ENCODE measurements at places on chromosomes 3 and 15.

DNA sequence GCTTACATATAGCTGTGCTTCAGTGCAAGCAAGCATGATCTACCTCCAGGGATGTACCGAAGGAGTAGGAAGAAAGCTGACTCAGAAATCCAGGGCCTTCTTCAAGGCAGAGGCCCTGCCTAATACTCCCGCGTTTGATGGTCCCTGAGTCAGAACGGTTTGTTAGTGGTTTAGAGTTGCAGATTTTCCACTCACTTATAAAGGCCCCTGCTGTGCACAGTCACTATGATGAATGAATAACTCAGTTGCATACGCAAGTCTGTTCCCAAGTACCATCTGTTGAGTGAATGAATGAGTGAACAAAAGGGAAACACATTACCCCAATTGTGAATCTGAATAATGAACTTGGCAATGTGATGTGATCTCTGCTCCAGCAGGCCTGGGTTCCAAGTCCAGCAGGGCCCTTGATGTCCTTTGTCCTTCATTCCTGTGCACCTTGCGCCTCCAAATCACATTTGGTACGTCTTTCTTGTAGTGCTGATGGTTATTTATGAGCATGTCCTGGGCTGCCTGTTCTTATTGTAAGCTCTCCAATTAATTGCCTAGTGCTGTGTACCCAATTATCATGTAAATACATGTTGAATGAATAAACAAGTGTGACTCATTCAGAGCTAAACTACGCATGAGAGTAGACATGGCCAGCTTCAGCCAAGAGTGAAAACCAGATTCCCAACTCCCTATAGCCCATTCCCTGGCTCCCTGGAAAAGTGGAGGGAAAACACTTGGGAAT is 85.3 kb upstream of the LIMD1 start:
- DNase-seq, result no peak

DNA sequence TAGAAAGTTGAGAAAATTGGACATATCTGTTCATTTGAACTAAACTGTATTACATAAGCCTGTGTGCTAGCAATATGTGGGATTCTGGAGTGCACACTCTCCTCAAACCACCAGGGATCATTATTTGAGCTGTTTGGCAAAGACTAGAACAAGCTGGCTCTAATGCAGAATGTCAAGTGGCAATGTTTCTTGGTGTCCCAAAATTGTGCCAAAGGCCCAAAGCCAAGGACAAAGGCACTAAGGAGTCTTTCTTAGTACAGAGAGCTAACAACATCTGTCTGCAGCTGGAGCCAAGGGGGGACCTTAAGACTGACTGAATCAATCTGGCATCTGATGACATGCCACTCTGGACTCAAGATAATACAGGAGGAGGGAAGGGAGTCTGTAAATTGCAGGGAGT is 76.7 kb upstream of the STRIT1 start:
- DNase-seq, result no peak

DNA sequence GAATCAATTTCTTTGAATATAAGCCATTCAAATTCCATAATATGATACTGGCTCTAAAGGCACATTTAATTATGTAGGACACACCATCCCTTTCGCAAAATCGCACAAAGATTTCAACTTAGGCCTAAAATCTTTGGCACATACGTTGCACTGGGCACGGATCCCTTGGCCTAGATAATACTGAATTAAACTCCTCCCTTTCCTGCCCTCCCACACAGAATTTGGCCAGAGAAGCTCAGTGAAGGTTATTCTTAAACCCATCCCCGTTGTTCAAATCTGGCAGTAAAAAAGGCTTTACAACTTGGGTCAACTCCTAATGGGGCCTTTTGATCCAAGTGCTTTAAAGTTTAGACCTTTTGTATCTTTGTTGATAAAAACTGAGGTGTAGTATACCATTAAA is 247.2 kb downstream of the PTPRG start:
- no peak for DNase-seq

- DNase-seq, result no peak
These were observed 128.3 kb downstream of the SMAD6 start for GRCh38 chr15:66830358-66830757.

- DNase-seq, result no peak
These were observed 16.0 kb upstream of the KLF15 start for GRCh38 chr3:126373146-126373613.

DNA sequence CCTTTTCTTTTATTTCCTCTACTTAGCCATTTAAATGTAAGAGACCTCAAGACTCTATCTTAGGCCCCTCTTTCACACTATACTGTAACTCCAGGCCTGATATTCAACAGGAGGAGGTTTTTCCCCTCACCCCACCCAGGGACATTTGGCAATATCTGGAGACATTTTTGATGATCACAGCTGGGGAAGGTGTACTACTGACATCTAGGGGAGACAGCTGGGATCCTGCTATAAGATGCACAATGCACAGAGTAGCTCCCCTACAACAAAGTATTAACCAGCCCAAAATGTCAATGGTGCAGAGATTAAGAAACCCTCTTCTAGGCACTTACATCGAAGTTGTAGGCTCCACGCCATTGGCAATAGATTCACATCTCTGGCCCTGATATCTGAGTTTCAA is 517.5 kb upstream of the UBE2E2 start:
- DNase-seq, result no peak

DNA sequence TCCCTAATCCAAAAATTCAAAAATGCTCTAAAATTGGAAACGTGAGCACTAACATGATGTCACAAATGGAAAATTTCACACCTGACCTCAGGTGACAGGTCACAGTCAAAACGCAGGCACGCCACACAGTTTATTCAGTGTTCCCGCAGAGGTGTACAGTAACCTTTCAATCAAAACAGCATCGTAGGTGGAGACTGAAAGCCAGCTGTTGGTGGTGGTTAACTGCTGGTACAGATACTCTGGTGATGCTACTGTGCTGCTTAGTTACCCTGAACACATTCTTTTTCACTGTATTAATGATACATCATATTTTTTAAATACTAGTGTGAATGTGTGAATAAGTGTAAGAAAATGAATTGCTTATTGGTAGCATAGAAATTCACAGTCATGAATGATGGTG is 23.8 kb downstream of the RAB11A start:
- DNase-seq, result no peak

DNA sequence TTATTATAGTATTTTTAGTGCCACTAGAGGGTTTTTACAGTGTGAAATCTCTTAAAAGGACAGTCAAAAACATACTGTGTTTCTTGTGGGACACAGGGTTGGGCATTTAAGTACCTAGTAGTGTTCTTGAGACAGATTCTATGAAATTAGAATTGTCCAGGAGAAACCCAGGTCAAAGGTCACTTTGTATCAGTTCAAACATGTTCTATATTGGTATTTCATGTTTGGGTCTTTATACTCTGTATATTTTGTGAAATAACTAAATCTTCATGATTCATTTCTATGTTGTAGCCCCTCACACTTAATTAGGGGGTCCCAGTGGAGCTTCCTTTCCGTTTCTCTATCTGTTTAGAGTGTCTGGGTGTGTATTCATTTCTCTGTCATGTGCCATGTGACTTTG is 171.6 kb downstream of the PTPRG start:
- no peak for DNase-seq

DNA sequence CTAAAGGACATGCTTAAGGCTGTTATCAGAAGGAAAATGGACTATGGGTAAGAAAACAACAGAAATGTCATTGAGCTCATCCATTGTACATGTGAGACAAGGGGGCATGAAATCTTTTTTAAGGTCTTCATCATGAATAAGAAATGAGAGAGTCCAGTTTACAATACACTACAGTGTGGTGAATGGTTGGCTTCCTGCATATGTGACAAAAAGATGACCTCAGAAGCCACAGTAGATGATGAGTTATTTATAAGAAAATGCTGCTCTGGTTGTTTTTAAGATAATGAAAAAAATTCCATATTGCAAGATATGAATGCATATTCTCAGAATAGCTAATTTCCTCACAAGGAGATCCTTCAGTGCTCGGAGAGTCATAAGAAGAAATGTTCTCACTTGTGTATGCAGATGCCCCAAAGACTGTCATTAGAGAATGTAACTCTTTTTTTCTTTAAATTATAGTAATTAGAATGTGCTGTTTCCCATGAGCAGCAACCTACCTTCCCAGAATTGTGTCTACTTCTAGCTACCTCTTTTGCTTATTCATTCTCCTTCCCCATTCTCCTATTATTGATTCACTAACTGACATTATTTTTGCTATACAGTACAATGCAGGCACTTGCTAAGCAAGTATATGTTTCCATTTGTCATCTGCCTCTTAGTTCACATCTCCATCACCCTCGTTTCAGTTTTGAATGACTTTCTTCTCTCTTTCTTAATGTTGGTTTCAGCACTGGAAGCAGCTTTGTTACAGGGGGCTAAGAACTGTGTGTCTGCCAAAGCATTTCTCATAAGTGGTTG is 152.0 kb upstream of the PEX5L start:
- no peak for DNase-seq

DNA sequence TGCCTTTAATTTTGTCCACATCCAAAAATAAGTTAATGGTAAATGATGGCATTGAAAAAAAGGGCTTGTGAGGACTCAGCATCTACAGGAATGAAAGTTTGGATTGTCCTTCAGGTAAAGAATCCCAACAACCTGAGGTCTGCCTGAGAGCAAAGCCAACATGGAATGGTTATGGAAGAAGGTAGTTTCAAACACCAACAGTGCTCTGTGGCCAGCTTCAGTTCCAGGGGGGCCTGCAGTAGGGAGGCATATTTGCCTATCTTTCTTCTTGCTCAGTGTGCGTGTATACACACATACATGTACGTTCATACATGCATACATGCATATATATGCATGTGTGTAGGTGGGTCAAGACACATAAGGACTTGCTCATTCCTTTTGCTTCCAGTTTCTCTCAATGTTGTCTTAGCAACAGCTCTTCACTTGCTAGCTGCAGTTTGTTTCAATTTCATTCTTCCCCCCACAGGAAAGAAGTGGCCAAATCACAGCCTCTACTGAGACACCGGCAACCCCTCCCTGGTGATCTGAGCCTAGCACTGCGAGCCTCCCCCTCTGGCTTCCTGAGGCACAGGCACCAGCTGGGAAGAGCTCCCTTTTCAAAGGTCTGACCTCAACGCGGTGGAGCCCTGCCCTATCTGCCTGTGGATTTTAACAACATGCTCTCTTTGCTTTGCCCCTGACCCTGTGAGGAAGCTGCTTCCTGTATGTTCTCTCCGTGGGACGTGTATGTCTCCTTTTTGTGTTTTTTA is 146.2 kb downstream of the KLF13 start:
- no peak for DNase-seq

DNA sequence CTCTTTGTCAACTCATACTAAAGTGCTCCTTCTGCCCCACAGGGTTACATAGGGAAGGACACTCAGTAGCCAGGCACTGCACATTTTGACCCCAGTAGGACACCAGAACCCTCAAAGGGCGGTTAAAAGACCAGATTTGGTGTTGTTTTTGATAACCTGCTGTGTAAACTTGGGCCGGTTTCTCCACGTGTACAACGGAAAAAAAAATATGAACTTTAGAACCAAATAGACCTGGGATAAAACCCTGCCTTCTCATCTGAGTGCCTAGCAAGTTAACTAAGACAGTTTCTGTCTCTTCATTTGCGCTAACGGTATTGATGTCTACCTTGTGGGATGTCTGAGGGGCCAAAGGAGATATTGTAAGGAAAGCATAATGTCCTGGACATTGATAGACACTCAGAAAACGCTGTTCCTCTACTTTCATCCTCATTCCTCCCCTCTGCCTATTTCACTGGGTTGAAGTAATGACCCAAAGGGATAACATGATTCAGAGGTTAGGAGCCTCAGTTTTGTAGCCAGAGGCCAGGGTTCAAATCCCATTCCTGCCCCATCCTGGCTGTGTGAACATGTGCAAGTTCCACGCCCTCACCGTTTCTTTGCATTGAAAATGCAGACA is 155.9 kb upstream of the LPP start:
- no peak for DNase-seq

DNA sequence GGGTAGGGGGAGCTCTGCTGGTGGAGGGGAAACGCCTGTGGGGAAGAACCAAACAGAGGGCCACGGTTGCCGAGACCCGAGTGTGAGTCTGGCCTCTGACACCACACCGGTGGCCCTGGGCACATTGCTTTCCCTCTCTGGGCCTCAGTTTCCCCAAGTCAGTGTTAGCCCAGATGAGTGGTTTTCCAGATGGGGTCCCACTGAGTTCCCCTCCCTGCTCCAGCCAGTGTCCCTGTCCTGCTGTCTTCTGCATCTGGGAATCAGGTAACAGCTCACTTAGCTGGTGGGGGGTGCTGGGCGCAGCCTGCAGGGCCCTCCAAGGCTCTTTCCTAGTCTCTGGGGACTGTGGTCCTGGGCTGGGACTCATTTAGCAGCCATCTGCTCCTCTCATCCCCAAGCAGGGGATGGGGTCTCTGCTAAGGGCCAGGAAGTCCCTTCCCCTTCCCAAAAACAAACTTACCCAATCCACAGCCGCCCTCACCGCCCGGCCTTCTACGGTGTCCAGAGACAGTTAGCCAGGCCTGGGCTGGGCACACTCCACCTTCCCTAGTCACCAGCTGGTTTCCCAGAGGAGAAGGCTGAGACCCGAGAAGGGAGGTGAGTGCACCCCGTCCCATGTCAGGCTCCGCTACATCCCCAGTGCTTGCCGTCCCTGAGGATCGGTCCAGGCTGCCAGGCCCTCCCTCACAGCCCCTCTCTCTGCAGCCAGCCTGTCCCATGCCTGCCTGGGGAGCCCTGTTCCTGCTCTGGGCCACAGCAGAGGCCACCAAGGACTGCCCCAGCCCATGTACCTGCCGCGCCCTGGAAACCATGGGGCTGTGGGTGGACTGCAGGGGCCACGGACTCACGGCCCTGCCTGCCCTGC is 676 bp downstream of the GP9 start:
- no peak for DNase-seq

- no peak for DNase-seq
These were observed 20.2 kb upstream of the CFAP44 start for GRCh38 chr3:113461488-113461887.

DNA sequence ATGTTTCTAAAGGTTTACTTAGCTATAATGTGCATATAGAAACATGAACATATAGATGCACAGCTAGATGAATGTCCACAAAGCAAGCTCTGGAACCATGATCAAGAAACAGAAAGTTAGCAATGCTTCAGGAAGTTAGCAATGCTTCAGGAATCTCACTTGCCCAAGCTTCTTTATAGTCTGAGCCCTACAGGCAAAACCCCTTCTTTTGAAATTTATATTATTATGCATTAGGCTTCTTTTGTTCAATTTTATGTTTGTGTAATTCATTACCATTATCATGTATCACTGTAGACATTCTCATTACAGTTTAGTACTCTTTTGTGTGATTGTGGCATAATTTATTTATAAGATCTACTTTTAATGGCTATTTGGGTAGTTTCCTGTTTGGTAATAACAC is 286.4 kb upstream of the BCHE start:
- DNase-seq, result no peak

- no peak for DNase-seq
These were observed 28.6 kb downstream of the KLHL6 start for GRCh38 chr3:183526838-183527427.

DNA sequence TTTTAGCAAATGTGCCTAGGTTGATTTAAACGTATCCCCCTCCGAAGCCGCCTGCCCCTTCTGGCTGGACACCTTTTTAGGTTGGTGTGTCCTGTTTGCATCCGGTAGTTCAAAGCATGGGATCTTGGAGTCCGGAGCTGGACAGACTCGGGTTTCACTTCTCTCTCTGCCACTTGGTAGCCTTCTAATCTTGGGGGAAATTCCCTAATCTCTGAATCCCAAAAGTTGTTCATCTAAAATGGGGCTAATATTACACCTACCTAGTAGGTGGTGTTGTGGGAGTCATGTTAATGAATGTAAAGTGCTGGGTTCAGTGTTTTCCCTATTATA is 760 bp downstream of the FANCI start:
- no peak for DNase-seq

All from NCI-H1436 treated with DMSO at 0.1 percent for 48 hours (cell line).